ENCODE measurements at places on chromosomes 5 and 9.
A peak's percentile ranks its signal among the peaks of the same experiment; 100 is the strongest.

GRCh38 chr5:44969825-44970224 is 161.1 kb downstream of the MRPS30 start:
- DNase-seq, result peak; percentile 3

DNA sequence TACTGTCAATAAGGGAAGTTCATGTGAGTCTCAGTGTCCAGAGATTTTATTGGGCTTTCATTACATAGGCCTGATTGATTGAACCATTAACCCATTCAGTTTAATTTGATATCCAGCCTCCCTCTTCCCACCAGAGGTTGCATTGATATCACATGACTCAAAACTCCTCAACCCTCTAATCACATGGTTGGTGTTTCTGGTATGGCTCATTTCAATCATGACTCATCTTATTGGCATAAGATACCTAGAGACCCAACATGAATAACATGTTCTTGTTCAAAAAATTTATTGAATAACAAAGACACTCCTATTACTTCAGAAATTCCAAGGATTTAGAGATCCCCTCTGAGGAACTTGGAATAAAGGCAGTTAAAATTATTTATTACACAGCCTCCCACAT is 982.2 kb downstream of the TLE1 start:
- DNase-seq, result no peak

- no peak for DNase-seq
Observed at GRCh38 chr5:74587300-74587699, 53.2 kb downstream of the ENC1 start.

DNA sequence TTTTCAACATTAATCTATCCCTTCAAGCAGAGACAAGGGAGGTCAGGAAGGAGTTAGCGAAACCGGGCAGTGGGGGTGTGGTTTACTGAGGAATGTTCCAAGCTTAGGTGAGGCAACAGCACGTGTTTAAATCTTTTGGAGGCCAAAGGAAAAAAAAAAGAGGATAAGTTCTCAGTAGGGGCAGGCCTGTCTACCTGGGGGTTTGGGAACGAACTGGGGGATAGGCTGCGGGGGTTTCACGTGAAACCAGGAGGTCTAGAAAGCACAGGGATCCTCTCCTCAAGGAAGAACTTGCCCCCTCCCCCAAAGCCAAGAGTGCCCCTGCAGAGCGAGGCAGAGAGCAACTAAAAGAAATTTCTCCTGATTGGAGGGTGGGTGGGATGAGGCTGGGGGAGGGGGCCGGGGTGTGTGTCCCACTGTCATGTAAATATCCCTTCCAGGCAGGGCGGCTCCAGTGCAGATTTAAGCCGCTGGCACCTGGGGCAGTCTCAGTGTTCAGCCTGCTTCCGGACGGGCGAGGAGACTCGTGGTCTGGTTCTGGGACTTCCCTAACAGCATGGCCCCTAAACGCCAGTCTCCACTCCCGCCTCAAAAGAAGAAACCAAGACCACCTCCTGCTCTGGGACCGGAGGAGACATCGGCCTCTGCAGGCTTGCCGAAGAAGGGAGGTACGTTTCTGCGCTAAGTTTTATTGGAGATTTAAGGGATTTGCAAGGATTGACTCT is 5.5 kb upstream of the SET start:
- DNase-seq, result peak; percentile 75

- no peak for DNase-seq
Observed at GRCh38 chr9:9752722-9753121, 860.1 kb downstream of the PTPRD start.

DNA sequence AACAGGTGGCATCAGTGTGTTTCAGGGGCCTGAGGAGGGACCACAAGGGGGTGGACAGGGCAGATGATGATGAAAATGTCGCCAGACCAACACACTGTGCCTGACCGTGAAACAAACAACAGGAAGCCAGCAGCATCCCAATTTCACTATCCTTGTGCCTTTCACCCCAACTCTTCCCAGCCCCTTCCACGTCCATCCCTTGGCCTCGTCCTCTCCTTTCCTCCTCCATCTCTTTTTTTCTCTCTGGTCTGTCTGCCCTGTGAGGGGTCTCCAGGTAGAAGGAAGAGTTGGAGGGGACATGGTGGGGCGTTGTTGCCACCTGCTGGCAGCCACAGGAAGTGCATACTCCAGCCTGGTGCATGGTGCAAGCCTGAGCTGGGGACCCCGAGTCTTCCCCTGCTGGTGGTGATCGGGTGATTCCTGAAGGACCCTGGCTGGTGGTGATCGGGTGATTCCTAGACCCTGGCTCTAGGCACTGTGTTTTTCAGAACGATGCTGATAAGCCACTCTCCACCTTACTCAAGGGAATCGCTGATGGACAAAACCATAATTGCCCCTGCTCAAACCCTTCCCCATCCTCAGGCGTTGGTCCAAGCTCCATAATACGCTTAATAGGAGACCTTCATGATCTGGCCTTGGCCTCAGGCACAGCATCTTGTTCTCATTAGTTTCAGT is 21.7 kb upstream of the NSD1 start:
- peak; percentile 66 for DNase-seq

- no peak for DNase-seq
Observed at GRCh38 chr5:34011536-34011935, 3.7 kb upstream of the AMACR start.

DNA sequence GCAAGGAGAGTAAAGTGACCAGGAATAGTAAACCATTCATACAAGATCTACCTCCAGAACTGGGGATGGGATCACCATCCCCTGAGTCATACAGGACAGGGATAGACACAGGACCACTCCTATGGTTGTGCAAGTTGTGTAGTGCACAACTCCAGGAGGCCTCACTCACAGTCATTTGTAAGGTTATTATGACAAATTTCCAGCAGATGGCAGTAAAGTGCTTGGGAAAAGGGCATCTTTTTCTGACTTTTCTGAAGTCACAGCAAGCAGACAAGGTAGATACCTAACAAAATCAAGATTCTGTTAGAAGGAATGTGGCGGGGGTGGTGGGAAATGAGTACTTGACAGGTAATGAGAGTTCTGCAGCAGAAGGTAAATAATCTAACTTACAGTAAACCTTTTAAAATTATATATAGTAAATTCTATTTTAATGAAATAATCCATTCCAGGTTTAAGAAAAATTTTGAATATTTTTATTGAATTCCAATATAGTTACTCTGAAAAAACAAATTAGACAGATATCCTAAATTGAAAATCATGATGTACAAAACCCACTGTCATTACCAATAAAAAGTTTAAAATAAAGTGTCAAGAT is 16.7 kb upstream of the KIF27 start:
- DNase-seq, result peak; percentile 83

GRCh38 chr9:128276574-128277270 is 646 bp downstream of the SWI5 start:
- DNase-seq, result no peak

GRCh38 chr5:178419196-178419595 is 171.0 kb downstream of the COL23A1 start:
- no peak for DNase-seq

DNA sequence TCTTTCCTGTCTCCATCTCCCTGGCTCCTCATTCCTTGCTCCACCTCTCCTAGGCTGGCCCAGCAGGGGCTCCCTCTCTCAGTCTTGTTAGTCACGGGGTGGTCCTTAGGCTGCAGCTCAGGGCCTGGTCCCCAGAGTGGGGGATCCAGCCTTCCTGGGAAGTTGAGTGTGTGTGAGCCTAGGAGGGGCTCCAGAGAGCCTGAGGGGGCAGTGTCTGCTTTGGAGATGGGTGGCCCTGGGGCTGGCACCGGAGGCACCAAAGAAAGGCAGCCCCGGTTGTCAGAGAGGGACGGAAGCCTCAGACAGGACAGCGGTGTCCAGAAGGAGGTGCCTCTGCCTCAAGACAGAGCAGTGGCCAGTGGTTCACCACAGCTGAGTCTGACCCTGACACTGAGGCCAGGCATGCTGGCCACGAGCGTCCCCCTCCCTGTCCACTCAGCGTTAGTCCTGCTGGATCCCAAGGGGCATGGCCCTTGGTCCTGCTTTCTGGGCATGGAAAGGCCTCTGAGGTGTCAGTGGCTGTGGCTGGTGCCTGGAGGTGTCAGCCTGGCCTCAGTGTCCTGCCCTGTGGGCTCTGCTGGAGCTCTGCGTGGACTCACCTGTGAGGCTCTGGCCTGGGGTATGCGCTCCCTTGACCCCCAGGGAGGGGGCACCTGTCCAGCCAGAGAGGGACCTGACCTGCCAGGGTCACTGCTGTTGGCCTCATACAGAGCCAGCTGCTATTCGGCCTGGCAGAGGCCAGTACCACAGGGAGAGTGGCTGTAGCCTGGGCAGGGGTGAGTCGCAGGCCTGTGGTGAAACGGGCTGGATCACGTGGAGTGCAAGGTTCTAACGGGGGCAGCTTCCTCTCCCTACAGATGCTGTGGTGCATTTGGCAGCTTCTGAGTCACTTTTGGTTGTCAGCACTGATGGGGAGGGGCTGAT is 130.6 kb downstream of the CACNA1B start:
- DNase-seq, result no peak

- DNase-seq, result no peak
Observed at GRCh38 chr5:103889500-103890209, 327.1 kb upstream of the NUDT12 start.

DNA sequence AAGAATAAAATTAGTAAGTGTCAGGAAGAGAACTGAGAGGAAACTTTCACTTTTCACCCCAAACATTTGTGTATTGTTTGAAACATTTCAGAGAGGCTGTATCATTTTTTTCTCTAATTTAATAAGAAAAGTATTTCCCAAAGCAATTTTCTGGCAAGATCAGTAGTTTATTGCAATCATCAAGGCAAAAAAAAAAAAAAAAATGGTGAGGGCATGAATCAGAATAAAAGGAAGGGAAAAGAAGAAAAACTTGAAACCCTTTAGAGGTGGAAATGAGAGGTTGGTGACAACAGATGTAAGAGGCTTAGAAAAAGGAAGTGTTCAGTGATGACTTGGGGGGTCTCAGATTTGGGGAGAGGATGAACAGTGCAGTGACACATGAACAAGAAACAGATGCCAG is 13.3 kb downstream of the SHC3 start:
- DNase-seq, result no peak

- no peak for DNase-seq
Observed at GRCh38 chr5:168288349-168289245, 2.8 kb upstream of the WWC1 start.

- DNase-seq, result no peak
Observed at GRCh38 chr5:61352612-61353156, 20.6 kb downstream of the ZSWIM6 start.

GRCh38 chr5:10634050-10634449 is 70.2 kb downstream of the ANKRD33B start:
- DNase-seq, result no peak

- DNase-seq, result no peak
Observed at GRCh38 chr5:137470111-137470920, 28.8 kb downstream of the SPOCK1 start.

- DNase-seq, result peak; percentile 95
Observed at GRCh38 chr9:128733256-128733655, 9.3 kb upstream of the ZDHHC12 start.

- DNase-seq, result no peak
Observed at GRCh38 chr9:110788871-110789270, 120.3 kb downstream of the MUSK start.

Measured in A673 (cell line).